Activated T-cell treated with anti-CD3 and anti-CD28 coated beads, Interleukin-2, amount 50 U/mL, for 4 hours (primary cell): ENCODE measurements at places on chromosomes 1 and 21. TPM values are rescaled to one million over a fixed set of nuclear protein-coding genes. Genes with fewer than 3 reads are reported as not detected.

The ZP4 gene
- not detected for total RNA-seq

The PAQR6 gene
- 3.4 TPM for total RNA-seq

The RRP15 gene
- total RNA-seq, result 73.9 TPM

The CHRNB2 gene
- total RNA-seq, result not detected

The TNFAIP8L2 gene
- 18.2 TPM for total RNA-seq
